Endothelial cell (in vitro differentiated cells): ENCODE measurements at places on chromosomes 1 and 21.
A peak's percentile ranks its signal among the peaks of the same experiment; 100 is the strongest.

DNA sequence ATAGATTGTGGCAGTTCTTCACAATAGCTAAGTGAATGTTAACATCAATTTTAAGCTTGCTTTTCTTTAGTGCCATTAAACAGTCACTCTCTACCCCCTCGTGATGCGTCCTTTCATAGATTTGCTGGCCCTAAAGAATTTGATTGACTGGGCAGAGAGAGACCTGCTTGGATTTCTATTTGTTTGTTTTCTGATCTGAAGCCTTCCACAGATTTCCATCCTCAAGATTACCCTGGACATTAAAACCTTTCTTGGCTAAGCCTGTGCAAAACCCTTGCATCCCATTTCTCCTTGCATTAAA lies 17.8 kb downstream of the C1orf21 start:
- DNase-seq, result no peak

- no peak for DNase-seq
Observed at GRCh38 chr1:19635646-19636045, 8.5 kb upstream of the NBL1 start.

DNA sequence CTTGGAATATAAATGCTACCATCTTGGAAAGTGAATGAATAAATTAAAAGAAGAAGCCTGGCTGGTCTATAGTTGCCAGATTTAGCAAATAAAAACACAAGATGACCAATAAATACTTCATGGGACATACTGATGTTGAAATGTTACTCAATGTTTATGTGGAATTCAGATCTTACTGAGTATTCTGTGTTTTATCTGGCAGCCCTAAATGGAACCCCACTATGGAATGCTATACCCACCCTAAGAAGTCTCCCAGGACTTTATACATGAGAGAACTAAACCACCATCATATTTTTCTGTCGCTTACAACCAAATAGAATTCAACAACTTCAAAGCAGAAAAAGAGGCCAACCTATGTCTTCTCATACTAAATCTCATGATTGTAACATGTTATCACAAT lies 177.6 kb upstream of the HMCN1 start:
- DNase-seq, result no peak

GRCh38 chr1:27785781-27786455 lies 12.9 kb downstream of the STX12 start:
- no peak for DNase-seq

DNA sequence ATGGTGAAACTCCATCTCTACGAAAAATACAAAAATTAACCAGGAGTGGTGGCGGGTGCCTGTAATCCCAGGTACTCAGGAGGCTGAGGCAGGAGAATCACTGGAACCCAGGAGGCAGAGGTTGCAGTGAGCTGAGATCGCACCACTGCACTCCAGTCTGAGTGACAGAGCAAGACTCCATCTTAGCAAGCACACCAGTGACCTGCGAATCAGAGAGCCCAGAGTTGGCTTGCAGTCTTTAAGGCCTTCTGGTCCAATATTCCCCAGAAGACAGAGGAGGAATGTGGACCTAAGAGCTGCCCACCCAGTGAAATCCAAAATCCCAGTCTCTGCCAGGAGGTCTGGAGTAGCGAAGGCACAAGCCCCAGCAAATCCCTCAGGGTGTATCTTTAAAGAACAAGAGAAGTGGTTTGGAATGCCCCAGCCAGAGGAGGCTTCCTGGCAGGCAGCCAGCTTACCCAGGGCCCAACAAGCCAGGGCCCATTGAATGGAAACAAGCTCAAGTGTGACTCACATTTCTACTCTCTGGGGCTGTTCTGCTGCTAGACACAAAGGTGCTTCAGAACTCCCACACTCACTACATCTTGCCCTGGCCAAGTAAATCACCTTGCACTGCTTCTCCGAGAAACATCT lies 23.9 kb downstream of the GPR161 start:
- no peak for DNase-seq

DNA sequence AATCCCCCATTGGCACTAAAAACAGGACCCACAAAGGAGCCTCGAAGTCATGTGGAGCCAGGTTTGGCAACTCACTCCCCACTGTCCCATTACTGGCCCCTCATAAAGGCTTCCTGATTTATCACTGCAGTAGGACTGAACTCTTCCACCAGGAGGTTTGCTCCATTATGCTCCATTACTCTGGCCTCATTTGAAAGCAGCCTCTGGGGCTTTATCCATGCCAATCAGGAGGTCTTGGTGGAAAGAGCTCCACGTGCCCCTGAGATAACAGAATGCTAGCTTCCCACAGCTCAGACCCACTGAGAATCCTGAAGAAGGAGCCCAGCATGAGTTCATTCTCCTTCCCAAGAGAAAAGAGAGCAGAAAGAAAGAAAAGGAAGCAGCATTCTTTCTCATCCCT lies 76.4 kb downstream of the HIVEP3 start:
- DNase-seq, result no peak

GRCh38 chr1:223771814-223772770 lies 59.8 kb downstream of the CAPN2 start:
- peak; percentile 61 for DNase-seq

GRCh38 chr1:204462229-204462561 lies 32.4 kb downstream of the PIK3C2B start:
- no peak for DNase-seq

- no peak for DNase-seq
Observed at GRCh38 chr1:73820843-73821242, 377.1 kb downstream of the LRRIQ3 start.

DNA sequence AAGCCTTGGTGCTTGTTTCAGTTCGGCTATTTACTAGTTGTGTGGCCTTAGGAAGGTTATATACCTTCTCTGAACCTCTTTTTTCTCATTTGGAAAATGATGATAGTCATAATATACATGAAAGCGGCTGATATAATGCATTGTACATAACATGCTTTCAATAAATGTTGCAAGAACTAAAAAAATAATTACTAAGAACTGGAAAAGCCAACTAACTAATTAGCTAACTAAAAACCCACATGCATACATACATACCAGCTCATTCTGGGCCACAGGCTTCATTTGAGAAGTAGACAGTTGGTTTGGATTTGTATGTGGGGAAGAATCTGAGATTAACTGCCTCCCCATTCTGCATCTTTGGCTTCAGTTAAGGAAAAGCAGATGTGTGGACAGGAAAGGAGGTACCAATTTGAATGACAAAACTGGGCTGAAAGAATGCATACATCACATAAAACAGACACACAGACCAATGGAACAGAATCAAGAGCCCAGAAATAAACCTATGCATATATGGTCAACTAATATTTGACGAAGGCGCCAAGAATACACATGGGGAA lies 217.9 kb downstream of the TM2D1 start:
- DNase-seq, result no peak
